Activated CD8-positive, alpha-beta memory T cell treated with anti-CD3 and anti-CD28 coated beads, Interleukin-2, amount 50 U/mL, for 48 hours (primary cell): ENCODE measurements at places on chromosomes 3 and 15.

DNA sequence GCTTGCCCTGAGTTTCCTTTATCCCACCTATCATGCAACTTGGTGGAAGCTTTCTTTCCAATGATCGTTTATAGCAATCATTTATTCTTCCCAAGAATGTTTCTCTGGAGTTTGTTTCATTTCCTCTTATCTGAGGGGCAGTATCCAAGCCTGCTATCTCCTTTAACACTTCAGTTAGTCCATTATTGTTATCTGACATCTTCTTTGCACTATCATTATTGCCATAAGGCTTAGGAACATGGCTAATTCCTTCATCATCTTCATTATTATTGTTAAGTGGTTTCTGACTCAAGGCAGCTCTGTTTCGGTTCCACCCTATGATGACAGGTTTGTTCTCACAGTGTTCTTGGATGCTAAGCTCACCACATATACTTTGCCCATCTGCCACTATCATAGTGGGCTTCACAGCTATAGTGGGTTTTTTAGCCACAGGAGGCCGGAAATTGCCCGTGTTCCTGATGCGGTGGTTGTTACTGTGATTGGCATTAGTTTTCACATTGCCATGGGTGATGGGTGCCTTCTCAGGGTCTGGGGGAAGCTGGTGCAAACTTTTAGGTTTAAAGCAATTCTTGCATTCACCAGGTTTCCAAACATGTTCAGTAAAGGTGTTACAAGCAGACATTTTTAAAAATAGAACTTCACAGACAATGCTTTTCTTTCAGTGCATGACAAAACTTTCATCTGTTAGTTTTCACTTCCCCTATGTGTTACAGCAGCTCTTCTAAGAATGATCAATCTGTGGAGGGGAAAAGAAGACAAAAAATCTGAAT, 110.6 kb upstream of the TSPAN3 start:
- DNase-seq, result peak; percentile 57

DNA sequence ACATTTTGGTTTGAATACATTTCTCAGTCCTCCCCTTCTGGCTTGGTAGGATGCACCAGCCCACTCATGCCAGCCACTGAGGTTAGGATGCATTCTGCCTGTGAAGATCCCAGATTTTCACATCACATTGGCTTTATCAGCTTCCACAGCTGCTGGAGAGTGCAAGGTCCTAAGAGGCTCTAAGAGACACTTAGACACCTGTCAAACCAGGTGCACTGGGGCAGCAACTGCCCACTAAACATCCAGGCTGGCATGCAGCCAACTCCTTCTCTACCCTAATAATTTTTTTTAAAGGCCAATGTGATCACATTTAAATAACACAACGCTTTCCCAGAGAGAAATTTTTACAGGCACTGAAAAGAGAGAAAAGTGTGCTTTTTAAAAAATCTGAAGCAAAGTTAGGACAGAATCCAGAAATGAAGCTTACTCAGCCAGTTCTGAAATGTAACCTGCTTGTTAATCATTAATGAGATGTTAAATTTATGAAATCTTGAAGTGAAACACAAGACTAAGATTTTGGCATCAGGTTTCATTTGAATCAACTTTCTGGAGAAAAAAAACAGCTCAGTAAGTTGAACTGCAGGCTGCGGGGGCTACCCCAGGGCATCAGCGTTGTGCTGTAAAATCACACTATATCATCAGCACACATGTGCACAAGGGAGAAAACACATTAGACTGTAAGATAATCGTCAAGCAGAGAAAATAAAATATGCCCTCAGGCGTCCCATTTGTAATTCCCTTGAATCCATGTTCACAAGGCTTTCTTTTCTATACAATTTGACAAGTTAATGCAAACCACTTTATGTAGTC, 312.9 kb downstream of the ZBBX start:
- DNase-seq, result no peak

GRCh38 chr3:190306026-190306425, 16.2 kb downstream of the CLDN1 start:
- no peak for DNase-seq

DNA sequence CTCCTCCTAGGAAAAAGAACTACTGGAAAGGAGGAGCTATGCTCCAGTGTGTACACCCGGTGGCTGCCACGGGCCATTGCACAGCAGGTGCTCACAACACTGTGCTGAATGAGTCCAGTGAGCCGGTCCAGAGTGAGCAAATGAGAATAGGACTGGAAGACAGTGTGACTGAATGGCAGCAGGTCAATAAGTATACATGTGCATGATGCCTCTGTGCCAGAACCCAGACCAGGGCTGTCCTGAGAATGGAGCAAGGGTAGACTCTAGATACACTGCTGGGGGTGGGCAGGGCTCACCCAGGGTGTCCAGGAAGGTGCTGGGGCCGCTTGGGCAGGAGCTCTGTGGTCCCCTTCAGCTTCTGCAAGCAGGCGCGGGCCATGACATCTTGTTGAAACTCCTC, 8.3 kb downstream of the POLG start:
- DNase-seq, result no peak

GRCh38 chr3:66603151-66603611, 102.4 kb upstream of the LRIG1 start:
- DNase-seq, result no peak

DNA sequence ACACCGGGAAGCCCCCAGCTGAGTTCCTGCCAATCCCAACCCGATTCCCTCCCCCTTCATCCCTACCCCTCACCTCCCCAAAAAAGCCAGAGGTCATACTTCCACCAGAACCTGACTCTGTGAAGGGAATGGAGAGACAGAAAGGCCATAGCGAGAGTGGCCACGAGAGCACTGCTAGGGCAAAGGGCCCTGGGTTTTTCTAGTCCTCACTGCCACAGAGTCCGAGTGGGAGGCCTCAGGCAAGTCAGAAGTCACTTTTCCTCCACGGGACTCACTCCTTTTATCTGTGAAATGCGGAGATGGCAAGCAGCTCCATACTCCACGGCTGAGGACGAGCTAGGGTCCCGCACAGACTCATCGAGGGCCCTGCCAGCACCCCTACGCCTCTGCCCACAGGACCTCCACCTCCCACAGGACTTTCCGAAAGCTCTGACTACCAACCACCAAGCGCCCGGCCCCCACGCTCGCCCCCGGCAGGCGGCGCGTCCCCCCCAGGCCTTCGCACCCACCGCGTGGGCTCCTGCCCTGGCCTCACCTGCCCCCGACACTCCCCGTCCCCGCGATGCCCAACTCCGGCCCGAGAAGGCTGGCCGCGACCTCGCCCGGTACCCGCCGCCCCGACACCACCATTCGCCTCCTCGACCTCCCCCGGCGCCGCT, 792 bp downstream of the ATP13A3 start:
- peak; percentile 81 for DNase-seq

DNA sequence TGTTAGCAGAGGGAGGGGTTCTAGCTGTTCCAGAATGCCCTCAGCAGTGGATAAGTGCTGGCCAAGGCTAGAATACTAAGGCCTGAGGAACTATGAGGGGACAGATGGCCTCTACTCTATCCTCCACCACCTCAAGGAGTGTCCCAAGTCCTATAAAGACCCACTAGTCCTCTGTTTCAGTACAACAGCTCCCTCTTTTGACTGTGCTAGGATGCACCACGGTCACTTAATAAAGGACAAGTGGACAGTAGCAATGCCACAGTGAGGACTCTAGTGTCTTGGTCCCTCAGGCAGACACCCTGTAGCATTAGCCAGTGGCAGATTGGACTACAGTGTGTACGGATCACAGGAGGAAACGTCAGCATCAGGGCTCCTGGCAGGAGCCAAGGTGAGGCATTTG, 171.8 kb upstream of the PROK2 start:
- no peak for DNase-seq

DNA sequence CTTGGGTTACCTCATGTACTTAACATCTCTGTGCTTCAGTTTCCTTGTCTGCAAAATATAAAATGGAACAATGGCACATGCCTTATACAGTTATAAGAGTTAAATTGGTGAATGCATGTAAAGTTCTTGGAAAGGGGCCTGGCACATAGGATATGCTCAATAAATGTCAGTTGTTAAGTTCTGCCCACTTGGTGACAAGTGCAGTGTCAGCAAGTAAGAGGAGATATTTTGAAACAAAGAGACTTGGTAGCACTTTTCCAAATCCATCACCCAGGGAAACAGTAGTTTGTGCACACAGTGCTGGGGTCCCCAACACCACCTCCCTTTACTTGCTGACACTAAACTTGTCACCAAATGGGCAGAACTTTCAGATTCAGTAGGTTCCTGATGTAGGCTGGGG, 19.1 kb downstream of the LRRC31 start:
- DNase-seq, result no peak

DNA sequence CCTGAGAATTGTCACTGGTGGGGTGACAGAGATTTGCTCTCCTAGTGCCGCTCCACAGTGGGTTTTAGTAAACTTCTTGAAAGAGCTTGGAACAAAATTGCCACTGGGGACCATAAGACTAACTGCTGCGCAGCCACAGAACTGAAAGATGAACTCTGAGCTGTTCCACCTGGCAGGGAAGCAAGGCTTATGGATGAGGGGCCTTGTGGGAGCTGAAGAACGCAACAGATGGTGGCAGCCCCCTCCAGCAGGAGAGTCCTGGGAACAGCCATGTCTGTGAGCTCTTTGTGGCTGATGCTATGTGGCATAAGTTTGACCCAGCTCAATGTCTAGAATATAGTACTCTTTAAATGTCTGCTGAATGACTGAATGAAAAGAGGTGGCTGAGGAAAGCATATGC, 66.8 kb upstream of the C2CD4B start:
- DNase-seq, result no peak

GRCh38 chr3:26191556-26191955, 401.7 kb downstream of the OXSM start:
- DNase-seq, result no peak

DNA sequence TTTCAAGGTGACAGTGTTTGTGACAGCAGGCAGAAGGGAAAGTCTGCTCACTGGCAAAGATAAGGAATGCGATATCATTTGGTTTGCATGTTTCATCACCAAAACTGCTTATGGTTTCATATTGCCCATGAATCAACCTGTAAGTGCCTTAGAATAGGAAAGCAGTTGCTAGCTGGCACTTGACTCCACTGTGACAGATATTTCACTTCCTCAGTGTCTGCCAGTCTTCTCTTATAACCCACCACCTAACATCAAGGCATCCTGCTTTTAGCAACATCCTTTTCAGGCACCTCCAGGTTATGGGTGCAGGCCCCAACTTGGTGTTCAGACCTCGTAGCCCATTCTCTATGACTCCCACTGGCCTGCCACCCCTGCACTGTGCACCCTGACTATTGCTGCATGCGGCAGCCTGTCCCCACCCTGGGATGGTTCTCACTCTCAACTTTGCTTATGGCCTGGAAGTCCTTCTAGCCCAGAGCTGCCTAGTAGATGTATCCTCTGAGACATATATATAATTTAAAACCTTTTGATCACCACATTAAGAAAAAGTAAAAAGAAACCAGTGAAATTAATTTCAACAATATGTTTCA, 154.4 kb upstream of the RARB start:
- no peak for DNase-seq

- DNase-seq, result no peak
Observed at GRCh38 chr15:62119874-62120273, 45.2 kb downstream of the C2CD4B start.

GRCh38 chr3:113439606-113440005, 1.7 kb downstream of the CFAP44 start:
- no peak for DNase-seq

GRCh38 chr3:158774965-158775364, 26.9 kb upstream of the MFSD1 start:
- DNase-seq, result no peak

DNA sequence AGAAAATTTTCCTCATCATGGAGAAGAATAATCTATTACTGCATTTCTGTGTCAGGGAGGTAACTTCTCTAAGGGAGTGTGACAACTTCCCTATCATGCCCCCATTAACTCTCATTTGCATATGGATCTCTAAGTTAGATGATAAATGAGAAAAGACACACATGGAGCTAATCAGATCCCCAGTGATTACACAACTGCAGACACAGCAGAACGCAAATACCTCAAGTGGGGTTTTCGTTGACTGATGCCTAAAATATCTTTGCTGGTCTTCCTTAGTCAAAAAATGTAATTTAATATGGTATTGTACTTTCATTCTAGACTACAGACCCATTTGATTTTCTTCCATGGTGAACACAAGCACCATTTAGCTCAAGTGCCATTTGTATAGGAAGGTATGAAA, 630.5 kb downstream of the TBL1XR1 start:
- no peak for DNase-seq

- no peak for DNase-seq
Observed at GRCh38 chr15:76285241-76285825, 25.9 kb downstream of the ETFA start.

DNA sequence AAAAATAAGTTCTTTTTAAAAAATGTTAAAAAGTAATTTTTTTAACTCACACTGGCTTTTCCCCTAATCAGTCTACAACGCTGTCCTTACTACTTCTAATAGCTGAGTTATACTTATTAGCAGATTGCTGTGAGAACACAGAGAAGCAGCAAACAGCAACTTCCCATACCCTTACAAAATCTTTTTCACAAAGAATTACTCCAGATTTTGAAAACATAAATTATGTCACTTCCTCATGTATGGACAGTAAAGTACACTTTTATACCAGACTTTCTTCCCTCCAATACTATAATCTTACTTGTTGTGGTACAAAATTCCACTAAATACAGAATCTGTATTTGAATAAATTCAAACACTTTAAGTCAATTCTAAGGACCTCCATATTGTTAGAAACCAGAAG, 2.1 kb downstream of the PHC3 start:
- no peak for DNase-seq

DNA sequence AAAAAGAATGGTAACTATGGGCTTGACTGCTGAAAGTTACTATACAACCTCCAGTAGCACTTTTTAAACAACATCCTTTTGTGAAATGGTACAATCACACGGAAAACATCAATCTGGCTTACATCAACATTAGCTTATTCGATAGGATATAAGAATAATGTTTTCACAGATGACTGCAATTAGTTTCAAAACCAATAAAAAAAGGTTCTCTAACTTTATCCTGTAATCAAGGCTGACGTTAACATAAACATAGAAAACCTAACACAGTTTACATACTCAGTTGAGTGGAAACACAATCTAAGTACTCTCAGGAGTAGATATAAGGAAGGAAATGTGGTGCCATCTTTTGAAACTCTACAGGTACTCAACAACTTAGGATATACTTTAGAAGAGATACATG, 102.2 kb downstream of the DLG1 start:
- DNase-seq, result no peak

GRCh38 chr3:100175637-100176280, 61.5 kb upstream of the FILIP1L start:
- no peak for DNase-seq

DNA sequence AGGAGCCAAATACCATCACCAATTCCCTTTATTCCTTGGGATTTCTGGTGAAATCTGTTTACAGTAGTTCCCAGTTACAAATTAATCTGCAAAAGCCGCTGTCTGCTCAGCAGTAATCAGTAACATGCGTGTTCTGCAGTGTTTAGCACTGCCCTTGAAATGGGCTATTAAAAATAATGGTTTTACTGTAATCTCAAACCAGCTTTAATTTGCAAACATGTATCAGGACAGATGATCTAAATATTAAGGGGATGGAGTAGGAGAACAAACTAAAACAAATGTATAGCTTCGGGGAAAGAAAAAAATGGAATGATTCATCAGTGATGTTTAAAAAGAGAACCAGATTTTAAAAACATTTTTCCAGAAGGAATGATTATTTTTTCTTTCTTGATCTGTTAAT, 513.2 kb downstream of the MECOM start:
- DNase-seq, result no peak

- DNase-seq, result no peak
Observed at GRCh38 chr3:42601896-42602581, 1.6 kb downstream of the NKTR start.
